ENCODE measurements at places on chromosomes 12 and 14. TPM values are rescaled to one million over a fixed set of nuclear protein-coding genes. Genes with fewer than 3 reads are reported as not detected.

DNA sequence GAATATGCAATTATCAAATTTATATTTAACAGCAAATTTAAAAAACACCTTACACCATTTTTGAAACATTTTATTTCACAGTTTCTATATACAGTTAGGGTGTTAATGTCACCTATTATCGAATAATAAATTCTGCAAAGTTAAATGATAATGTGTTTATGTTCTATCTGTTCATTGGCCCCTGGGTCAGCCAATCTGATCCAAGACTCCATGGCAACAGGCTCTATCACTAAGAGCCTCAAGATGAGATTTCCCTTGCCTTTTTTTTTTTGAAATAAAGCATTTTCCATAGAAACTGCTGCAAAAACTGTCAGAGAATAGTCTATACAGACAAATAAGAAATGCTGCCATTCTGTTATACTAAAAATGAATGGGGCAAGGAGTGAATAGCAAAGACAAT lies 83.2 kb upstream of the STAC3 start:
- no peaks in the 10 kb centered on the region for H3K27me3 ChIP-seq
- no peak overlapping the region for H3K27ac ChIP-seq
- peaks cover 23% of the 10 kb centered on the region for H3K36me3 ChIP-seq
- no peak overlapping the region for H3K4me3 ChIP-seq

- H3K4me3 ChIP-seq = no peak overlapping the region
- DNase-seq = no peak
- H3K4me1 ChIP-seq = no peaks in the 10 kb centered on the region
- H3K27ac ChIP-seq = no peak overlapping the region
Observed at GRCh38 chr12:67854351-67854750, 134.9 kb upstream of the IFNG-AS1 start.

The THAP2 gene
- 6.9 TPM for total RNA-seq

The PRR4 gene
- total RNA-seq = 2.2 TPM
